ENCODE measurements at places on chromosomes 7 and 10.

- no peak for DNase-seq
Measured at GRCh38 chr10:104209575-104210198, 22.5 kb downstream of the CFAP43 start.

DNA sequence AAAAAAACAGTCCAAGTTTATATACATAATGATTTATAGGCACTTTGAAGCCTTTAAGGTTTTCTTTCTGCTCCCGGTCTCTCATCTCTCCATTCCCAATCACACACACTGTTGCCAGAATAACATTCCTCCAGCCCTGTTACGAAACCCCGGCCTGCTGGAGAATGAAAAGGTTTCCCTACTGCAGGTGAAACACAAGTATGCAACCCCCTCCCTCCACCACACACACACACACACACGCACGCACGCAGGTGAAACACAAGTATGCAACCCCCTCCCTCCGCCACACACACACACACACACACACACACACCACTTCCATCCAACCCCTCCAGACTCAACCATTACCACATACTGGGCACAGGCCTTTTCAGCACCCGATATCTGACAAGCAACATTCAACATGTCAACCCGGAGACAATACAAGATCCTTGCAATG is 87.5 kb downstream of the PARD3 start:
- DNase-seq, result no peak

DNA sequence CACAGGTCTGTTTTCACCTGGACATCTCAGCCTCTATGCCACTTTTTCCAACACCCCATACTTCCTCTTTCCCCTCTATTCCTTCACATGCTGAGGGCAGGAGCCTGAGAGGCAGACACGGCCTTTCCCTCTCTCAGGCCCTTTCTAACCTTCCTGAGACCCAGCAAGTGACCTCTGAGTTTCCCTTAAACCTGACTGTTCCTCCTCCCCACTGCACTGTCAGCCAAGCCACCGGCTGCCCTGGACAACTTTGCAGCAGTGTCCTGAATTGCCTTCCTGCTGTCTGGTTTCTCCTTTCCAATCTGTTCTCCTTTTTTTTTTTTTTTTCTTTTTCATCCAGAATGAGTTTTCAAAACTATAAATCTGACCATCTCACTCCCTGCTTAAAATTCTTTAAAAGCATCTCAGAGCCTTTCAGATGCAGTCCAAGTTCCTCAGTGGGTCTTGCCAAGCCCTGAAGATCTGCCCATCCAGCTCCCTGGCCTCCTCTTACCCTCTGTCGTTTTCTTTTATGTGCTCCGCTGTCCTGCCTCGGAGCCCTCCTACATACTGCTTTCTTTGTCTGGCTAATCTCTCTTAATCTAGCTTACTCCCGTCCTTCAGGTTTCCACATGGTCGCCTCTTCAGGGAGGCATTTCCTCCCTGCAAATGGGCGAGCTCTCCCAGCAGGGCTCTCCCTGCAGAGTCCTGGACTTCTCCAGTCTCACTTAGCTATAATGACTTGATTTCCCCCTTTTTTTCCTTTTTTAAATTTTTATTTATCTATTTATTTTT is 30.5 kb downstream of the SLC13A4 start:
- no peak for DNase-seq

DNA sequence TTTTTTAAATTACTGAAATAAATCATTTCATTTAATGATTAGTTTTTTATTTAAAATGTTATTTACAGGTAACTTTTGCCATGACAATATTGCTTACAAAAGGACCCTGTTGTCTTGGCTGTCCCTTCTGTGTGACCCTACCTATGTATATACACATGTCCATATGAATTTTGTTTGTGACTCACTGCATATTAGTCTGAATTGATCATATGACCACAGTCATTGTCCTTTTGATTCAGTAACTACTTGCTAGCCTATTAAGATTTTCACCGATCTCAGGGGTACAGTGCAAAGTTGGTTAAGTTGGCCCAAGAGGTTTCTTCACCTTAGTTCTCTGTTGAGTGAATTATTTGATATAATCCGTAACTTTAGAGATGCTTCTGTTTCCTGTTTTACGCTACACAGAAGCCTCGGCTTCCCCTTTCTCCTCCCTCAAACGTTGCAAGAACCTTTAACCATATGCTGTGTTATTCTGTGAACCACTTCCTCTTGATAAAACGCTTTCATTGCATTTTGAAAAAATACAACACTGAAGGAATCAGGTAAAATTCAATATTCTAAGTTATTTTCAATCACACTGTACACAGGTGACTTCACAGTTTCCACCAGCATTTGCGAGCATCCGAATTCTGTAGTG is 43.9 kb downstream of the APBB1IP start:
- no peak for DNase-seq

- DNase-seq, result no peak
Measured at GRCh38 chr10:69319841-69320316, 41.6 kb downstream of the HK1 start.

GRCh38 chr7:18698258-18698734 is 202.7 kb downstream of the HDAC9 start:
- DNase-seq, result no peak

DNA sequence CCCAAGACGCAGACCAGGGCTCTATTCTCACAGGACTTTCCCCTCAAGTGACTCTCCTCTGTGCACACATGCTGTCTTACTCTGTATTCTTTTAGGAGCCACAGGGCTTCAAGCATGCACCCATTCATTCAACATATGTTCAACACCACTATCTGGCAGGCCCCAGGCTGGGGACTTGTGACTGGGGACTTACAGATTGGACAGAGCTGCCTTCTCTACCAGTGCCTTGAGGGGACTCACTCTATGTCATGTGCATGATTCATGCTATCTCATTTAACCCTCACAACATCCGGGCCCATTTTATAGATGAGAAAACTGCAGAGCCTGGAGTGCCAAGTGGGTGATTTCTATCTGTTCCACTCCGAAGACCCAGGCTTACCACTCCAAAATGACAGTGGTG is 34.3 kb downstream of the MYL10 start:
- DNase-seq, result no peak

DNA sequence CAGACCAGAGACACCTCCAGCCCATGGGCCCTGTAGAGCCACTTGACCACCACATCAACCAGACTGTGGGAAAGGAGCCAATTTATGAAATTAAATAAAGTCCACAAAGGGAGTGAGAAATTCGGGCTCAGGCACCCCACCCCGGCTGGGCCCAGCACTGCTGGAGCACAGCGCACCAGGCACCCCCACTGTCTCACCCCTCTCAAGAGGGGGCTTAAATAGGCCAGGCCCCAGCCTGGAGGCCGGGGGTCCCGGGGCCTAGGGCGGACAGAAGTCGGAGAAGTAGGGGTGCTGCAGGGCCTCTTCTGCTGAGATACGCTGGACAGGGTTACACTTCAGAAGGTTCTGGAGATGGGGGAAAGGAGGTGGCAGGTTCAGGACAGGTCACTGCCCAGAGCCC is 3.9 kb downstream of the CDK5 start:
- DNase-seq, result no peak

- no peak for DNase-seq
Measured at GRCh38 chr10:116278846-116279245, 5.8 kb upstream of the GFRA1 start.

DNA sequence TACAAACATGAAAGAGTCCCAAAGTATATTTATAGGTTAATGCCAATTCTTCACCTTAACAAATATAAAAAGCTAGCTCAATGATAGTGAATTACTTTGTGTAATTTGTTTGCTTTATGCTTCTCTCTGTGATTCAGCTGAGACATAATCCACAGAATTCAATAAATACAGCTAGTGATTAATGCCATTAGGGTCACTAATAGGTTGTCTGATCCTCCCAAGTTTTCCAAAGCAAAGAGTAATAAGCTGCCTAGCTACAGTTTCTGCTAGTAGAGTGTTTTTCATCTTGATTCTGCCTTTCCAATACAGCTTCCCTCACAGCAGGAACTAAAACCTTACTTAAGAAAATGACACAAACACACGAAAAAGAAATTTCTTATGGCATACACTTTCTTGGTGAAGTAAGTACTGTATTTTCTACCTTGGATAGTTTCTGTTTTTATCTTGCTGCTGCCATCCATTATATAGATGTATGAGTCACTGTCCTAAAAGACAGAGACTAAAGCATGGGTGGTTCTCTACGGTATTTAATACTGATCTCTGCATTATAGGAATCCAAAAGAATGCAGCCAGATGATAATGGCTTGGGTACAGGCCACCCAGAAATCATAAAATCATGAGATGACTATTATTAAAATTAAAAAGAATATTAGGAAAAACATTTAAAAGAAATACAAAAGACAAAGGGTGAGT is 170.0 kb downstream of the TPK1 start:
- no peak for DNase-seq

GRCh38 chr10:132558516-132559413 is 21.2 kb downstream of the INPP5A start:
- DNase-seq, result no peak

- DNase-seq, result no peak
Measured at GRCh38 chr10:3635211-3635671, 149.8 kb downstream of the KLF6 start.

DNA sequence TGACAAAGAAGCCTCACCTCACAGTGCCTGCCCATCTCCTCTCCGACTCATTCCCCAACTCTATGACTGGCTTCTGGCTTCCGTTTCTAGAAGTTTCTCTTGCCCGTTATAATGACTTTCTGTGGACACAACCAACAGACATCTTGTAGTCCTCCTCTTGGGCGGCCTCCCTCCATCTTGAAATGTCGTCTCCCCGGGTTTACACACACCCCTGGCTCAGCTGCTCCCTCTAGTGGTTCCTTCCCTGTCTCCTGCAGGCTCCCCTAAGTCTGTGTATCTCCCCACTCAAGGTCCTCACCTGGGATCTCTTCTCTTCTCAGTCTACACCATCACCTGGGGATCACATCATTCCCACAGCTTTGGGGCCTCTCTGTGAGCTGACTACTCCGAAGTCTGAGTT is 123.4 kb upstream of the NEBL start:
- no peak for DNase-seq

DNA sequence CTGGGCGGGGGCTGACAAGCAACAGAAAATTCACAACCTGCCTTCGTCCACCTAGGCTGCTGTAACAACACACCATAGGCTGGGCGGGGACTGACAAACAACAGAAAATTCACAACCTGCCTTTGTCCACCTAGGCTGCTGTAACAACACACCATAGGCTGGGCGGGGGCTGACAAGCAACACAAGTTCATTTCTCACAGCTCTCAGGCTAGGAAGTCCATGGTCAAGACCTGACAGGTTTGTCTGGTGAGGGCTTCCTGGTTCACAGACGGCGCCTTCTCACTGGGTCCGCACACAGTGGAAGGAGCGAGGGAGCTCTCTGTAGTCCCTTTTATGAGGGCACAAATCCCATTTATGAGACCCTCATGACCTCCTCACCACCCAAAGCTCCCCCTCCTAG is 52.2 kb downstream of the DIP2C start:
- no peak for DNase-seq

DNA sequence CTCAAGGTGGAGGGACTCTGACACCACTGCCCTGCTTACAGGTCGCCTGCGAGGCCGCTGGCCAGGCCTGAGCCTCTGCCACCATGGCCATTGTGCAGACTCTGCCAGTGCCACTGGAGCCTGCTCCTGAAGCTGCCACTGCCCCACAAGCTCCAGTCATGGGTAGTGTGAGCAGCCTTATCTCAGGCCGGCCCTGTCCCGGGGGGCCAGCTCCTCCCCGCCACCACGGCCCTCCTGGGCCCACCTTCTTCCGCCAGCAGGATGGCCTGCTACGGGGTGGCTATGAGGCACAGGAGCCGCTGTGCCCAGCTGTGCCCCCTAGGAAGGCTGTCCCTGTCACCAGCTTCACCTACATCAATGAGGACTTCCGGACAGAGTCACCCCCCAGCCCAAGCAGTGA is 2.8 kb downstream of the LZTS2 start:
- DNase-seq, result no peak

- no peak for DNase-seq
Measured at GRCh38 chr10:191703-192518, 56.7 kb downstream of the ZMYND11 start.

All from right atrium auricular region (tissue), 2 donors.